ENCODE measurements at places on chromosomes 5 and 9. TPM values are rescaled to one million over a fixed set of nuclear protein-coding genes. Genes with fewer than 3 reads are reported as not detected.

DNA sequence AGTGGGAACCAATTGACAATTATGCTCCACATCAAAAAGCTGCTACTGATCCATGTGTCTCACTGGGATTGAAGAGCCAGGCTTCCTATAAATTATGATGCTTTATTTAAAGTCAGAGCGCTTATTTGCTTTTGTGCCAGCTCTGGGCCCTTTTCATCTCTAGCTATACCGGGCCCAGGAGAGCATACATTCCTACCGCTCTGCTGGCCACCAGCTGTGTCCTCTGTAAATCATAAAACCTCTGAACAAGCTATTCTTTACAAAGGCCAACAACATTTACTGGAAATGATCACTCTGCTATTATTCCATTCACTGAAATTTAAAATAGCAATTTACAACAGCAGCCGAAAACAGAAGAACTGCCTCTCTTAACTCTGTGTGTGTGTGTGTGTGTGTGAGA is 86.6 kb downstream of the ZNF608 start:
- DNase-seq: no peak
- no peak overlapping the region for H3K4me3 ChIP-seq
- H3K27me3 ChIP-seq: no peaks in the 10 kb centered on the region
- H3K36me3 ChIP-seq: no peaks in the 10 kb centered on the region
- H3K27ac ChIP-seq: no peak overlapping the region

DNA sequence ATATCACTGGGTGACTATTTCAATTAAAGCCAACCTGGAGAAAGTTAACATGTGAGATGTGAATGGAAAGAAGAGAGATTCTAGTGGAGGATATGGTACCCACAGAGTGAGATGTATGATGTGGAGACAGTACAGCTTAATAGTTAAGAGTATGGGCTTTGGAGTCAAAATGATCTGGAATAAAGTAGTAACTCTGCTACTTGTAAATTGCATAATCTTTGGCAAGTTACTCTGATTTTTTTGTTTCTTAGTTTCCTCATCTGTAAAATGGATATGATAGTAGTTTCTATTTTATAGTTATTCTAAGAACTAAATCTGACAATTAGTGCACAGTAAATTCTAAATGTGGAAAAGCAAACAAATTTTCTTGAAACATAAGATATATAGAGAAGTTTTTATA is 79.2 kb downstream of the ISOC1 start:
- H3K27me3 ChIP-seq: no peaks in the 10 kb centered on the region
- H3K4me3 ChIP-seq: no peak overlapping the region
- no peaks in the 10 kb centered on the region for H3K36me3 ChIP-seq
- H3K27ac ChIP-seq: no peak overlapping the region

- no peak overlapping the region for H3K27ac ChIP-seq
- DNase-seq: no peak
- no peaks in the 10 kb centered on the region for H3K36me3 ChIP-seq
- no peak overlapping the region for H3K4me3 ChIP-seq
- no peaks in the 10 kb centered on the region for H3K4me1 ChIP-seq
Measured at GRCh38 chr9:104766025-104766424, 2.1 kb downstream of the NIPSNAP3B start.

DNA sequence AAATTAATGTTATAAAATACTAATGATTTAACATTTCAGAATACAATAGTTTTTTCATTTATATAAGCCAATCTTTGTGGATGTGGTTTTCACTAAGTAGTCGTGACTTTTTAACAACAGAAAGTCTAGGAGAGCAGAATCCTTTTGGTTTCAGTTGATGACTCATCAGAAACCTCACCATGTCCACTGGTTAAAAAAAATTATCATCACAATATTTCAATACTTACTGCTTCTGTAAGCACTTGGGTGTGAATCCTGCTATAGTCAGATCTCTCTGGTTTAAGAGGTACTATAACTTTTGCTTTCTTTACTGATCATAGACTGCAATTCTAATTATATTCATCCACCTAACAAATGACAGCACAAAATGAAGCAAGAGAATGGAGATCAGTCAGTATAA is 77.2 kb downstream of the MRPS30 start:
- no peaks in the 10 kb centered on the region for H3K36me3 ChIP-seq
- no peaks in the 10 kb centered on the region for H3K27me3 ChIP-seq
- H3K27ac ChIP-seq: no peak overlapping the region
- no peak for DNase-seq
- no peaks in the 10 kb centered on the region for H3K4me1 ChIP-seq
- H3K4me3 ChIP-seq: no peak overlapping the region

- H3K27me3 ChIP-seq: no peaks in the 10 kb centered on the region
- H3K27ac ChIP-seq: no peak overlapping the region
- DNase-seq: no peak
Measured at GRCh38 chr9:88757406-88758010, 222.5 kb downstream of the NXNL2 start.

- H3K4me3 ChIP-seq: no peak overlapping the region
- no peak overlapping the region for H3K27ac ChIP-seq
- H3K4me1 ChIP-seq: no peaks in the 10 kb centered on the region
- no peaks in the 10 kb centered on the region for H3K36me3 ChIP-seq
- DNase-seq: no peak
- H3K27me3 ChIP-seq: no peaks in the 10 kb centered on the region
Measured at GRCh38 chr5:44770780-44771717, 37.7 kb upstream of the MRPS30 start.

DNA sequence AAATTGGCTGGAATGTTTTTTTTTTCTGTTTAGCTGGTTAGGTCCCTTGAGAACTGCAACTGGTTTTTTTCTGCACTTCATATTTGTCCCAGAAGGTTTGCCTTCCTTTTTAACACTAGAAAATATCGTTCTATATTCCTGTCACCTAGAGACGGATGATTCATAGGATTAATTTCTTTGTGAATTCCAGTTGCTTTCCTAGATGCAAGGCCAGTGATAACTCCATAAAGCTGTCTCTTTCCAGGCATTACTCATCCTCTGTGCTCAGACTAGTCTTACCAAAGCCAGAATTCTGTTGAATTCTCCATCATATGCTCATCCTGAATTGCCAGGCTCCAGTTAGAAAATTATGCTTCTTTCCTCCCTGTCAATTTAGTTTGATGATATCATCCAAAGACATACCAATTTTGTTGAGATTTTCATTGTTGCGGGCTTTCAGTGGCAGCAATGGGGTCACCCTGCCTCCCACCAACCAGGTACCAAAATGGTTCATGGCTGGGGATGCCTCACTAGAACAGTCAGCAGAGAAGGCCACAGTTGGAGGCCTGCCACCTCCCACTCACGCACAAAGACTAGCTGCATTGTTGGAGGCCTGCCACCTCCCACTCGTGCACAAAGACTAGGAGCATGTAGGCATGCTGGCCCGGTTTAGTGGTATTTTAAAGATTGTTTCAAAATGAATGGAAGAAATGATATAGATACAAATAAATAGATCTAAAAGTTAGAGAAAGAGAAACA is 8.5 kb downstream of the BAAT start:
- H3K27ac ChIP-seq: peak overlapping the region; percentile 69
- H3K4me1 ChIP-seq: no peaks in the 10 kb centered on the region
- H3K4me3 ChIP-seq: peak overlapping the region; percentile 10
- peak; percentile 71 for DNase-seq
- no peaks in the 10 kb centered on the region for H3K27me3 ChIP-seq

Gene TRAF1
- total RNA-seq: 4.3 TPM

Gene C7
- 410 TPM for total RNA-seq

Gene FLT4
- 35.5 TPM for total RNA-seq

Gene SLCO6A1
- not detected for total RNA-seq
